ENCODE measurements at places on chromosomes 2 and 18.
A peak's percentile ranks its signal among the peaks of the same experiment; 100 is the strongest.

- DNase-seq = peak; percentile 47
Measured at GRCh38 chr2:219530048-219530963, 13.3 kb downstream of the CHPF start.

GRCh38 chr2:232994446-232994845, 18.6 kb downstream of the NGEF start:
- DNase-seq = no peak

GRCh38 chr2:185240796-185241195, 497.8 kb upstream of the FSIP2 start:
- no peak for DNase-seq

DNA sequence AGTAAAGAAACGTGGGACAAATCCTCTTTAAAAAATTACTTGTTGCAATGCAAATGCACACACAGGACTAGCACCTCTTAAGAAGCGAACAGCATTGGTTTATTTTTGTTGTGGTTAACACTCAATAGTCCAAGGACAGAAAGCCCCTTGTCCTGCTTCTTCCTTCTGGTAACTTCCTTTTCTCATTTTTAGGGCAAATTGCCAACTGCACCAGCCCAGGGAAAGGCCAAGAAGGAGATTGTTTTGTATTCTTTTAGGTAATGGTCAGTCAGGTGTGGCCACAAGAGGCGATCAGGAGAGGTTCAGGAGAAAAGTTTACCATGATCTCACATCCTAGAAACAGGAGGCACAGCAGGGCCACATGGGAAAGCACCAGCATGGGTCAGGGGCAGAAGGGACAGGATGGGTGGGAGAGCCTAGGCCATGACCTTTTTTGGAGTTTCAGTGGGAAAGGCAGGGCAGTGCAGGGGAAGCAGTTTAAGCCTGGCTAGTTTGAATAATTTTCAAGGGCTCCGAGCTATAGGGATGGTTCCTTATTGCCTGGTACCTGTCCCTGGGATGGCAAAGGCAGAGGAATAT, 73.0 kb downstream of the CHRNA1 start:
- DNase-seq = no peak

GRCh38 chr2:133438848-133439564, 129.3 kb downstream of the NCKAP5 start:
- DNase-seq = no peak

DNA sequence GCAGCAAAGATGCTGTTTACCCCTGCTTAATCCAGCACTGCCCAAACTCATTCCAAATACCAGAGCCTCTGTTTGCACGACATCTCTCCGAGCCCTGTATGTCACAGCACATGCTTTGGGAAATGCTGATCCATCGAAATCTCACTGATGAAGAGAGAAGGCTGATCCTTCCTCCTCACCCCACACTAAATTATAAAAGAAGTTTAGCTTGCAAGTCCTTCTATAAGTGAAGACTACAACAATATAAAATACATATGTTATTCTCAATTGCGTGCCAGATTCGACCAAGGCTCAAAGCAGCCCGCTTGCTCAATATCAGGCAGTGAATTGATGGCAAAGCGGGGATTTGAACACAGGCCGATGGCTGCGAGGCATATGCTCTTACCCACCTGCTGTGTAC, 30.7 kb upstream of the SLC35F6 start:
- no peak for DNase-seq

DNA sequence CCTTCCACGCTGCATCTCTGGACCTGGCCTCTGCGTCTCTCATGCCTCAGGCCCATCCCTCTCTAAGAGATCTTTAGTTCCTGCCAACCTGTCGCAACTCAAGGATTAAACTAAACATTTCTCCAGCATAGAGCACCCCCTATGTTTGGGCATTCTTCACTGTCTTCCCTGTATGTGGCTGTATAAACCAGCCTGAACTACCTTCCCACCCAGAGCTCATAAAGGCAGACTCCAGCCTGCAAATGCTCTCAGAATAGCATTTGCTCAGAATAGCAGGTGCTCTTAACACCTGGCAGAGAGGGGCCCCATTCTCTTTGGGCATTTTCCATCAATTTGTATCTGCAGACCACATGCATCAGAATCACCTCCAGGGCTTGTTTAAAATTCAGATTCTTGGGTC, 83.4 kb downstream of the EHD3 start:
- DNase-seq = no peak
